ENCODE measurements at places on chromosomes 4 and X.

- no peak for DNase-seq
These were observed 270.8 kb downstream of the GRIA3 start for GRCh38 chrX:123454712-123455431.

- DNase-seq = no peak
These were observed 32.3 kb downstream of the MCUB start for GRCh38 chr4:109592367-109592766.

GRCh38 chr4:108010167-108010566 is 20.5 kb downstream of the HADH start:
- no peak for DNase-seq

GRCh38 chr4:67918428-67918827 is 34.6 kb upstream of the TMPRSS11D start:
- no peak for DNase-seq

- no peak for DNase-seq
These were observed 2.0 kb downstream of the NUDT11 start for GRCh38 chrX:51494409-51494808.
